ENCODE measurements at places on chromosomes 13 and 19.

- DNase-seq, result no peak
These were observed 3.5 kb upstream of the ZNF577 start for GRCh38 chr19:51891193-51891747.

GRCh38 chr13:84648069-84648640 is 765.9 kb upstream of the SLITRK1 start:
- no peak for DNase-seq

- no peak for DNase-seq
These were observed 6.3 kb upstream of the FDX2 start for GRCh38 chr19:10321874-10322835.

GRCh38 chr19:23409392-23410048 is 14.2 kb upstream of the ZNF91 start:
- DNase-seq, result no peak

GRCh38 chr13:49553888-49554287 is 31.5 kb downstream of the RCBTB1 start:
- DNase-seq, result no peak

DNA sequence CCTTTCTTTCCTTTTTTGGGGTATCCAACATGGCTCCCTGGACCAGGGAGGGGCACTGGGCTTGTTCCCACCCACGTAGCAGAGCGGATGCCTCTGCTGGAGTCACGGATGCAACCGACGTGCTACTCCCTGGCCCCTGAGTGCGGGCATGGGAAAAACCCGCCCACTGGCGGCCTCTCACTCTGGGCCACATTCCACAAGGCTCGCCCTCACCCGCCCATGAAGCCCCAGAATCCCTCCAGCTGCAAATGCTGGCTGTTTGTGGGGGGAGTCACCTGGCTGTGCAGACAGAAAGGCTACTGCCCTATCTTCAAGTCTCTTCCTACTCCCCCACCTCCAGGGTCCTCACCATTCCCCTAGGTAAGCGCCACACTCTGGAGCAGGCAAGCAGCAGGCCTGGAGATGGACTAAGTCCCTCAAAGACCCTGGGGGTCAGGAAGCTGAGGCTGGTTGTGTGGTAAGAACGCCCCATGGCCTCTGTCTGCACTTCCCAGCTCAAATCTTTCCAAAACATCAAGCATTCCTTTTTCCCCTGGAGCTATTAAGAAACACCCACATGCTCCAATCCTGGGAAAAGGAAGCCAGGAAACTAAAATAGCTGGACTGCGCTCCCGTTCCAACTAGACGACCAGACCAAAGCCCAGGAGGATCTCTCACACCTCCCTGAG is 17.9 kb upstream of the EPHX3 start:
- DNase-seq, result no peak

DNA sequence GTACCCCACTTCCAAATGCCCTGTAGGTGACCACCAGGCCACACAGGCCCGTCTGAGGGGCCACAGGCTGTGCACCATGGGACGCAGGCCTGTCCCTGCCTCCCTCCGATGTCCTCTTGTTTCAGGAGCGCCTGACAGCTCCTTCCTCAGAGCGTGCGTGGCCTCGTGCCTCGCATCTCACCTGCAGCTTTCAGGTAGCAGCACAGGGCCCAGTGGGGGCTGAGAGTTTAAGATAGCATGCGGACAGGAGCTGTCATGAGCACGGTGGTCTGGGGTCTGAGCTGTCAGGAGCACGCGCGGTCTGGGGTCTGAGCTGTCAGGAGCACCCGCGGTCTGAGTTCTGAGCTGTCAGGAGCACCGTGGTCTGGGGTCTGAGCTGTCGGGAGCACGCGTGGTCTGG is 40.1 kb downstream of the GAS6 start:
- DNase-seq, result no peak

DNA sequence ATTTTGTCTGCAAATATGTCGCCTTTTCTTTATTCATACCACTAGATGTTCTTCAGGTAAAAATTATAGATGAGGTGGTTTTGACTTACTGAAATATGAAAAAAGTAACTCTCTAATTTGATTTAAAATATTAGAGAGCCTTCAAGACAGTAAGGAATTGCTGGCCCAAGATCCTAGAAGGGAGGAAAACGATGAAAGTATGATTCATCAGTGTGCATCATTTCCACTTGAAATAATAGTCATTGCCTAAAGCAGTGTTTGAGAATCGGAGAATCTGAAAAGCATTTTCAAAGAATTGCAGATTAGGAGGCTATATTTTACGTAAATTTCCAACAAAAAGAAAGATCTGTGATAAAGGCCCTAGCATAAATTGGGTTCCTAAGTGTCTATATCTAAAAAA is 1707.9 kb upstream of the PRR20A start:
- DNase-seq, result no peak

GRCh38 chr19:13794398-13794756 is 866 bp upstream of the ZSWIM4 start:
- no peak for DNase-seq

- no peak for DNase-seq
These were observed 6.8 kb downstream of the HSPH1 start for GRCh38 chr13:31154939-31155338.

DNA sequence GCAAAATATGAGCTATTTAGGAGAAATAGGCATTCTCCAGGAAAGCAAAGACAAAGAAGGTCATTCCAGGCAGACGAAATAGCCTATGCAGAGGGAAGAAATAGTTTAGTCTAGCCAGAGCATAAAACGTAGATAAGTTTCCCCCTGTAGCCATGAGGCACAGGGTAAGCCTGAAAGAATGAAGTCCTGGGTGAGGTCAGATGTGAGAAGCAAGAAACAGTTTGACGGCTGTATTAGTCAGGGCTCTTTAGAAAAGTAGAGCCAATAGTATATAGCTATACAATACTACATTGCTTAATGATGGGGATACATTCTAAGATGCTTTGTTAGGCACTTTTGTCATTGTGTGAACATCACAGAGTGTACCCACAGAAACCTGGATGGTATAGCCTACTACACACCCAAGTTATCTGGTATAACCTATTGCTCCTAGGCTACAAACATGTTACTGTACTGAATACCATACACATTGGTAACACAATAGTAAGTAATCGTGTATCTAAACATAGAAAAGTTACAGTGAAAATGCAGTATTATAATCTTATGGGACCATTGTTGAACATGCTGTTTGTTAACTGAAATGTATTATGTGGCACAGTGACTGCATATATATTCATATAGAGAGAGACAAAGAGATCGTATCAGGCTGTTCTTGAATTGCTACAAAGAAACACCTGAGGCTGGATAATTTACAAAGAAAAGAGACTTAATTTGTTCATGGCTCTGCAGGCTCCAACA is 59.3 kb upstream of the WDFY2 start:
- no peak for DNase-seq

- DNase-seq, result no peak
These were observed 71.9 kb downstream of the SUCLA2 start for GRCh38 chr13:47929156-47929555.

GRCh38 chr19:19155495-19156219 is 14.4 kb downstream of the MEF2B start:
- DNase-seq, result no peak

GRCh38 chr19:55640577-55641425 is at the start of gene ZNF580:
Gene ZNF580 (plus strand): TSS chr19:55641002. CDS start chr19:55642509, 1,507 bp downstream.
- DNase-seq, result peak; percentile 70

GRCh38 chr19:29264897-29265296 is 51.9 kb upstream of the UQCRFS1 start:
- DNase-seq, result no peak

GRCh38 chr13:39988351-39988750 is 332.9 kb downstream of the COG6 start:
- DNase-seq, result no peak

- DNase-seq, result peak; percentile 36
These were observed 5.9 kb downstream of the LSM14A start for GRCh38 chr19:34178274-34178610.

GRCh38 chr13:51895906-51896888 is 34.4 kb downstream of the CCDC70 start:
- DNase-seq, result peak; percentile 53

DNA sequence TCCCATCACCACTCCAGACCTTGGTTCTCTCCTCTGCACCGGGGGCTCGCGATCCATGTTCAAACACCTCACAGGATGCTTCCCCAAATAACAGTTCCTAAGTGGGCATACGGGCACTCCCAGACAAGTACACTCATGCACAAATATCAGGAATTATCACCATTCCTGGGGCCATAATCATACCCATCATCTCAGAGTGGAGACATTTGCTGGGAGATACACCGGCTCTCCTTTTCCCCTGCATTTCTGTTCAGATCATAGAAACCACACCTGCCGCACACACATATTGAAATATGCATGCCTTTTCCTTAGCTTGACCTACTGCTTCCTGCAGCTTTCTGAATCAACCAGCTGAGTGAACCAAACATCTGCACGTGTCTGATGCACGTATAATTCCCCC is 33.9 kb upstream of the MBNL2 start:
- no peak for DNase-seq

DNA sequence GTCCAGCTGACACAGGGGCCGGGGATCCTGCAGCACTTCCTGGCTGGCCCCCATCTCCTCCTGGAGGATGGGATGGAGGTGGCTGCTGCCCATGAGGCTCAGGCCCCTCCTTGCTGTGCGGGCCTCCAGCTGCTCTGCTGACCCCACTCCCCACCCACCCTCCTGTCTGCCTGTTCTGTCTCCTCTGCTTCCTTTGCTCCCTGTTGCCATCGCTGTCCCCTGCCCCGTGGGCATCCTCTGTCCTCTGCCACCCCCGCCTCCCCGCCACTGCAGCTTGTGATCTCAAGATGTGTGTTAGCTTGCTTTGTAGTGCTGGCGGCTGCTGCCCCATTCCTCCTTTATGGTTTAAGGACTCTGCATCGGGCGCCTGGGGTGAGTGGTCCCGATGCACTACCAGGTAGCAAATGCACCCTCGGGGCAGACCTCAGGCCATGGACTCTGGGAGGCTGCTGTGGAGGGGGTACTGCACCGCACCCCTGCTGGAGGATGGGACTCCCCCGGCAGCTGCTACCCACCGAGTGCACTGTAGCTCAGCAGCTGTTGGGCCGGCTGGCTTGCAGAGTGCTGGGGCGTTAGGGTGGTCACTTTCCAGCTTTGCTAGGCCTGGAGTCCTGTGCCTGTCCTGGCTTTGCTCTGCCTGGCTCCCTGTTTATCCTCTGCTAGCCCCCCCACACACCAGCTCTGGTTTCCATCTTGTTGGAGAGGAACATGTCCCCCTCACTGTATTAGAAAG is 15.8 kb upstream of the C19orf33 start:
- no peak for DNase-seq

DNA sequence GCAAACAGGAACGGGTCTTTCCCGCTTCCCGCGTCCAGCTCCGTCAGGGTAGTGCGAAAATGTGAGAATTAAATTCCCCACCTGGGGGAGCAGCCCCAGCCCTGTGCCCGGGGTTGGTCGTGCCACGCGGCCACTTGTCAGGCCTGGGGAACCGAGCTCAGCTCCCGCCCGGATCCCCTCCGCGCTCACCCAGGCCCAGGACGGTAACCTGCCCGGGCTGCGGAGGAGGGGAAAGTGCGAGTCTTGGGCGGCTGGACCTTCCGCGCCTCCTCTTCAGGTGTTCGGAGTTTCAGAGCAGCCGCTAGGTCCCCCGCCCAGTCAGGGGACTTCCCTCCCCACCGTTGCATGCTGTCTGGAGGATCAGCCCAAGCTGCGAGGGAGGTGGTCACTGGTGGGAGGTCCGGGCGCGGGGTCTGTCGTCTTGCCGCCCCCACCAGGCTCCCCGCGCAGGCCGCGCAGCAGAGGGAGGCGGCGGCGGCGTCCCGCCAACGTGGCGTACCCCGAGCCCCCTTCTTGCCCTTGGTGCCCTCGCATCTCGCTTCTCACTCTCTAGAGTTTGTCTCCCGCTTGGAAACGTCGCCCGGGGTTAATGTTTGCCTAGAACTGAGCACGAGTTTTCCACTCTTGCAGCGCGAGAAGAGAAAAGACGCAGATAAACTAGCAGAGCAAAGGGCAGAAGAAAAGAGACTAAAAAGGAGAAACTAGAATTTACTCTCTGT is 8.1 kb downstream of the URAD start:
- DNase-seq, result no peak

DNA sequence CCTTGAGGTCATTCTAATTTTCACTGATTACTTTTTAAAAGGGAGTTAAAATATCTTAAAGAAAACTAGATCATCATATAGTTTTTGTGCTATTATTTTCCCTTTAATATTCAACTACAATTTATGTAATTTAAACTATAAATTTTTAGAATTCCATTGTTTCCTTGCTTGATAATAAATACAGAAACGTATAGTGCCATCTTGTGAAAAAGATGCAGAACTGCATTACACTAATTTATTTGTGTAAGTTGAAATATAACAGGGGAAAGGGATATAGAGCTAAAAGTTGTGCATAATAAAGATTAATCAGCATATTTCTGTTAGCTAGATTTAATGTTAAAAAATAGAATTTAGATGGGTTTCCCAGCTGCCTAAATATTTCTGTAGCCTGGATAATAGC is 61.5 kb upstream of the TDRD3 start:
- DNase-seq, result no peak

DNA sequence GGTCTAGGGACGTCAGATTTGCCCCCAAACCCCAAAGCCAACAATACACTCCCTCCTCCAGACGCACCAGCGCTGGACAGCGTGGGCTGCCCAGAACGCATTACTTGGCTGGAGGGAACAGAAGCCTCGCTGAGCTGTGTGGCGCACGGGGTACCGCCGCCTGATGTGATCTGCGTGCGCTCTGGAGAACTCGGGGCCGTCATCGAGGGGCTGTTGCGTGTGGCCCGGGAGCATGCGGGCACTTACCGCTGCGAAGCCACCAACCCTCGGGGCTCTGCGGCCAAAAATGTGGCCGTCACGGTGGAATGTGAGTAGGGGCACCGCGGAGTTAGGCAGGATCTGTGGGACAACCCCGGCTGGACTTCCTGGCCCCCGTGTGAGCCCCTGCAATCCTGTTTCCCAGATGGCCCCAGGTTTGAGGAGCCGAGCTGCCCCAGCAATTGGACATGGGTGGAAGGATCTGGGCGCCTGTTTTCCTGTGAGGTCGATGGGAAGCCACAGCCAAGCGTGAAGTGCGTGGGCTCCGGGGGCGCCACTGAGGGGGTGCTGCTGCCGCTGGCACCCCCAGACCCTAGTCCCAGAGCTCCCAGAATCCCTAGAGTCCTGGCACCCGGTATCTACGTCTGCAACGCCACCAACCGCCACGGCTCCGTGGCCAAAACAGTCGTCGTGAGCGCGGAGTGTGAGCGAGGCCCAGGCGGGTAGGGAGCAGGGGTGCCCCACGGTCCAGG is 4.0 kb downstream of the ICAM5 start:
- no peak for DNase-seq

- no peak for DNase-seq
These were observed 798.3 kb downstream of the GPC5 start for GRCh38 chr13:92196591-92197256.

GRCh38 chr19:5050067-5050656 is 81.2 kb downstream of the KDM4B start:
- no peak for DNase-seq

- DNase-seq, result no peak
These were observed 55.8 kb downstream of the CPAMD8 start for GRCh38 chr19:16970821-16971220.

- DNase-seq, result no peak
These were observed 911 bp downstream of the ENOX1 start for GRCh38 chr13:43785650-43786471.
